ENCODE measurements at places on chromosomes 7 and 10.

GRCh38 chr10:48655411-48656240 is 29.0 kb upstream of the WDFY4 start:
- peak; percentile 68 for DNase-seq

DNA sequence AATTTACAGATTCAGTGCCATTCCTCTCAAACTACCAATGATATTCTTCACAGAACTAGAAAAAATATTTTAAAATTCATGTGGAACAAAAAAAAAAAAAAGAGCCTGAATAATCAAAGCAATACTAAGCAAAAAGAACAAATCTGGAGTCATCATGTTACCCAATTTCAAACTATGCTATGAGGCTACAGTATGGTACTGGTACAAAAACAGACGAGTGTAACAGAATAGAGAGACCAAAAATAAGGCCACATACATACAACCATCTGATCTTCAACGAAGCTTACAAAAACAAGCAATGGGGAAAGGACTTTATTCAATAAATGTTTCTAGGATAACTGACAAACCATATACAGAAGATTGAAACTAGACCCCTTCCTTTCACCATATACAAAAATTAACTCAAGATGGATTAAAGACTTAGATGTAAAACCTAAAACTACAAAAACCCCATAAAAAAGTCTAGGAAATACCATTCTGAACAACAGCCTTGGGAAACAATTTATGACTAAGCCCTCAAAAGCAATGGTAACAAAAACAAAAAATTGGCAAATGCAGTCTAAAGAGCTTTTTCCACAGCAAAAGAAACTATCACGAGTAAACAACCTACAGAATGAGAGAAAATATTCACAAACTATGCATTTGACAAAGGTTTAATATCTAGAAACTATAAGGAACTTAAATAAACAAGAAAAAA is 207.7 kb downstream of the PTN start:
- DNase-seq: peak; percentile 36

DNA sequence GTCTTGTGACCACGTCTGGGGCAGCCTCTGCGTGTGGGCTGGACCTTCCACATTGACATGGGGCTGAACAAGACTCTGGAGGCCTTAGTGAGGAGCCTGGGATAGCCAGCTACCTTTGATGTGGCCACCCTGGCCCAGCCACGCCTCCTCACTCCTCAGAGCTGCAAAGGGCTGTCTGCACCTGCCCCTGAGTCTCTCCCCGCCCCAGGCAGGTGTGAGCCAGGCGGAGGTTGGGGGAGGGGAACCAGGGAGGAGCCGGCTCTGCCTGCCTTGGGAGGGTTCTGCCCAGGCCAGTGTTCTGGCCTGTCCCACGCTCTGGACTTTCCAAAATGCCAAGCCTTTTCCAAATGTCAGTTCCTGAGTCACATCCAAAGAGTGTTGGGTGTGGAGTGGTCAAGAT is 72.2 kb downstream of the GTF2IRD1 start:
- no peak for DNase-seq

GRCh38 chr10:131930586-131931330 is 29.9 kb downstream of the PPP2R2D start:
- DNase-seq: no peak

DNA sequence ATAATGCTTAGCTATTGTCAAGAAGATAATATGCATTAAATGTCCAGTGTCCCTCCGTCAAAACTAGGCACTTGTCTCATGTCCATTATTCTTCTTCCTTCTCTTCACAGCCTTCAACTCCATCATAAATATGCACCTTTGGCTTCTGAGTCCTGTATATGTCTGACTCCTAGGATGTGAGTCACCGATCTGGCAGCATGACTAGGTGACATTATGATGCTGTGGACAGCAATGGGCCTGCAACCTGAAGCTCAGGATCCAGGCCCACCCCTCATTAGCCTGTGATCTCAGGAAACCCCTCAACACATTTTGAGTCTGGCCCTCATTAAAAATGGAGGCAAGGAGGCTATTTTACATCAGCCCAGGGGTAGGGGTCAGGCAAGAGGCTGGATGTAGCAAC is 362.5 kb upstream of the ZMIZ1 start:
- peak; percentile 11 for DNase-seq

DNA sequence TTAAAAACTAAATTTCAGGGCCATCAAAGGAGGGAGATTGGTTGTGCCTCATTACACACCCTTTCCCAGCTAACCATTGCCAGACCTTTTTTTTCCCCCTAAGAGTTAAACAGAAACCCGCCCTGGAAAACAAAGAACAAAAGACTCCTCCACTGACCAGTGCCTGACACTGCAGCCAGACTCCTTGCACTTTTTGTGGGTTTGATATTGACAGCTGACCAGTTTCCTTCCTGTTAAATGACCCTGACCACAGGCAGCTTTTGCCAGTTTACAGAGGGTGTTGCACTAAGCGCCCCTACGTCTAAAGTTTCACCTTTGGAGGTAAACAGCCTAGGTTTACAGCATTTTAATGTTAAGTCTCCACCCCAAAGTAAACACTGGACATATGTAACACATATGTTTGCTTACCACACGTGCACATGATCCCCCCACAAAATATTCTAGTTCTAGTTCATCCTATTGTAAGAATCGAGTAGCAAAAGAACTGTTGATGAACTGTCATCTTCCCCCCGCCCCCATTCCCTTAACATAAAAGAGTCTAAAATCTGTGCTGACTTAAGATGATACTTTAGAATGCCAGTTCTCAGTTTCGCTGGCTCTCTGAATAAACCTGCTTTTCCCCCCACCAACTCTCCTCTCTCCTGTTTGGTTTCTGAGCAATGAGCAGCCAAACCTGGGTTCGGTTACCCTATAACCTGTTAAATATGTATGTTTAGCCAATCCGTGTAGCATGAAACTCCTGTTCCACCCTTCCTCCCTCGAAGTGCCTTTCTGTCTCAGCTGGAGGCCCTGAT is 38.0 kb downstream of the FOXI2 start:
- DNase-seq: no peak

- DNase-seq: no peak
These were observed 40.9 kb downstream of the SHOC2 start for GRCh38 chr10:110960333-110960712.

- DNase-seq: peak; percentile 33
These were observed 637 bp downstream of the SAMD8 start for GRCh38 chr10:75111907-75112679.

- DNase-seq: no peak
These were observed 2.5 kb downstream of the PRSS2 start for GRCh38 chr7:142773230-142773629.

DNA sequence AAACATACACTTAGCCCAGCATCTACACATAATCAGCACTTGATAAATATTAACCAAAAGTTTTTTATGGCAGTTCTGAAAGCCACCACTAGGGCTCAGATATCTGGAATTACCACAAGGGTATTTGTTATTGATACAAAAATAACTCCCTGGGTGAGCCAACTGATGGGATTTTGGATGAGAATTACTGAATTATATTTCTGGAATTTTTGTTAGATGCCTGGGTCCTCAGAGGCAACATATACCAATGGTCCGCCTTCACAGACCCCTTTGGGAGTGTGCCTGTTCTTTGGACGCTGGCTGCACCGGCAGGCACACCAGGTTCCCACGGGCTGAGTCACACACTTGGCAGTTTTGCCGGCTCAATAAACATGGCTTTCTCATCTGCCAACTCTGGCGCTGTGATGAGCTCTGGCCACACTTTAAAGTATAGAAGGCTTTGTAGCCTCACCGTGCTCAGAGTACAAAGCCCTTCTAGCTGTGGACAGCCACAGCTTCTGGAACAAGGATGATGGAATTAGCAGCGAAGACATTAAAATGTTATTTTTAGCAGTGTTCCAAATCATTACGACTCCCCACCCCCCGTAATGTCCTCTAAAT is 24.5 kb upstream of the EEPD1 start:
- peak; percentile 86 for DNase-seq

GRCh38 chr7:134941952-134942351 is 44.4 kb upstream of the AGBL3 start:
- DNase-seq: no peak

DNA sequence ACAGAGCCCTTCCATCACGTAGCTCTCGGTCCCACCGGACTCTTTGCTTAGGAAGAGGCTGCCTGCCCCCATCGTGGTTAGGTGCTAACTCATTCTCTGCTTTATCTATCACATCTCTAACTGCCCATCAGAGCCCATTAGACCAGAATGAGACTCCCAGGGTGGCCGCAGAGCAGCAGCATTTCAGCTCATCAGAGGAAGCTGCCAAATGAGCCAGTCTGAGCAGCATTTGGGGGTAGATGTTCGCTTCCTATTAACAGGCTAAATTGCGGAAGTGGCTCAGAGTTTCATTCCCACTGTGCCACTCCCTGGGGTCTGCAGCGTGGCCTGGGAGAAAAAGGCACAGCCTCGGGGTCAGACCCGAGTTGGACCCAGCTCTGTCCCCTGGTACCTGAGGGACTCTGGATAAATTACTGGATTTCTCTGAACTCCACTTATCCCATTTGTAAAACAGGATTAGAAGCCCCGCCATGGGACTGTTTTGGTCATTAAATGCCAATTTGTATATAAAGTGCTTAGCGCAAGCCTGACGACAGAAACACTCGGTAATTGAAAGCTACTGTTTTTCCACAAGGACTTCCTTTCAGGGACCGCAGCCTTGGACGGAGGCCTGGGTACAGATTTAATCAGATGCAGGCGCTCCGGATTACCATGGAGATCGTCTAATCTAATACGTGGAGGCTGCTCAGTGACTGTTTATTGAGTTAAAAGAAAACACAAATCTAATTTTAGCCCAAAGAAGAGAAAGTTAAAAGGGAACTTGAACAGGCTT is 73.8 kb upstream of the PRLHR start:
- peak; percentile 79 for DNase-seq

DNA sequence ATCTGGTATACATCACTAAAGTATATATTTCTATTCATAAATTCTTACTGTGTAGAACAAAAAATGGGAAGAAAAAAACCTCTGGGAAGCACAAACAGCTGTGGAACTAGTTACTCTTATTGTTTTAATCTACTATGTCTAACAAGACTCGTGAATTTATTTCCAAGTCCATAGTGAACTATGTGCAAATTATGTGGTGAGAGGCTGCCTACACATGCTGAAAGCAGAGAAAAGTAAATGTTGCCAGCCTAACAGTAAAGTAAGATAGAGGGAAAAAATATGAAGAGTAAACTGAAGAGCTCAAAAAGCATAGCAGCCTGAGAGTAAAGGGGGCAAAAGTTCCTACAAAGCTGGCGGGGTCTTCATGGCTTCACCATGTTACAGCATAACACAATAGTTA is 3.0 kb downstream of the GDI2 start:
- no peak for DNase-seq

DNA sequence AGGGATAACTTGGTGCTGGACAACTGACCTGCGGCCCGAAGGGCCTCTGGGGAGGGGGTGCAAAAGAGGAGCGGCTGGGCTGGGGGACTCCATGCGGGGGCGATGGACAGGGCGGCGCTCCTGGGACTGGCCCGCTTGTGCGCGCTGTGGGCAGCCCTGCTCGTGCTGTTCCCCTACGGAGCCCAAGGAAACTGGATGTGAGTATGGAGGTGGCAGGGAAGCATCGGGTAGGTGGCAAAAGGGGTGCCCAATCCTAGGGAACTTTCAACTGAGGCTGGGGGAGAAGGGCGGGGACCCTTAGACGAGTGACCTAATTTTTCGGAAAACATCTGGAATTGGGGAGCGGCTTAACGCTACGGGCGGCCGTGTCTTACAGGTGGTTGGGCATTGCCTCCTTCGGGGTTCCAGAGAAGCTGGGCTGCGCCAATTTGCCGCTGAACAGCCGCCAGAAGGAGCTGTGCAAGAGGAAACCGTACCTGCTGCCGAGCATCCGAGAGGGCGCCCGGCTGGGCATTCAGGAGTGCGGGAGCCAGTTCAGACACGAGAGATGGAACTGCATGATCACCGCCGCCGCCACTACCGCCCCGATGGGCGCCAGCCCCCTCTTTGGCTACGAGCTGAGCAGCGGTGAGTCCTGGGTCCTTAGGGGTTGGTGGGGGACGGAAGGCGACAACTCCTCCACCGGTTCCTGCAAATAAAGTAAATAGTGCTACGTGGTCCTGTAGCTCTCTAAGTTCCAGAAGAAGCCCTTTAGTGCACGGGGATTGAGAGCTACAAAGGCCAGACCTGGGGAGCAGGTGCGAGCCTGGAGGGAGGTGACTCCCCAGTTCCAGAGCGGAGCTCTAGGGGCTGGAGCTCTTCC is 622 bp downstream of the WNT16 start:
- no peak for DNase-seq

DNA sequence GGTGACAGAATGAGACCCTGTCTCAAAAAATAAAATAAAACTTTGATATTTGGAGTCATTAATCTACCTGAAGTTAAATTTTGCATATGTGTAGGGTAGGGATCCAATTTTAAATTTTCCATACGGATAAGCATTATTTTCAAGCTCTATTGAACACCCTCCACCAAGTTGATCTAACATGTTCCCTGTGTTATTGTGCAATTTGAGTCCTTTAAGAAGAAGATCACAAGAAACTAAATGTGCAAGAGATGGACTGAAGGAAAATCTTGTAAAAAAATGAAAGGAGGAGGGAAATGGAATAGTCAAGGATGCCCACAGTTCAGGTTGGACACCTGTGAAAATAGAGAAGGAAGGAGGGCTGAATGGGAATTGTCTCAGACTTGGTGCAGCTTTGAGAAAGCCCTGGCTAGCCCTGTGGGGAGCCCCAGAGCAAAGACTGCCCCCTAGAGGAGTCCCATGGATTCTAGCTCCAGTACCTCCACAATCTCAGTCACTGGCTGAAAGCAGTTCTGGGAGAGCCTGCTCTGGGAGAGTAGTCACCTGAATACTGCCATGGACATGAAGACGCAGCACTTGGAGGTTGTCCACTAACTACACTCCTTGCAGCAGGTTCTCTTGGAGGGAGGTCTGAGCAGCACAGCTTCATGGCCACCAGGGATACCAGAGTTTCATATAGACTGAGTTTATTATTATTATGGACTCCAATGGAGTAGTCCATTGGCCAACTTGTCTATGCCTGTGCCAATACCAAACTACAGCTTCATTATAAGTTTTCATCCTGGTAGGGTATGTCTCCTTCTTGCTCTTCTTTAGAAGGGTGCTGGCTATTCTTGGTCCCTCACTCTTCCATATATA is 5.7 kb upstream of the TIAL1 start:
- DNase-seq: peak; percentile 25

DNA sequence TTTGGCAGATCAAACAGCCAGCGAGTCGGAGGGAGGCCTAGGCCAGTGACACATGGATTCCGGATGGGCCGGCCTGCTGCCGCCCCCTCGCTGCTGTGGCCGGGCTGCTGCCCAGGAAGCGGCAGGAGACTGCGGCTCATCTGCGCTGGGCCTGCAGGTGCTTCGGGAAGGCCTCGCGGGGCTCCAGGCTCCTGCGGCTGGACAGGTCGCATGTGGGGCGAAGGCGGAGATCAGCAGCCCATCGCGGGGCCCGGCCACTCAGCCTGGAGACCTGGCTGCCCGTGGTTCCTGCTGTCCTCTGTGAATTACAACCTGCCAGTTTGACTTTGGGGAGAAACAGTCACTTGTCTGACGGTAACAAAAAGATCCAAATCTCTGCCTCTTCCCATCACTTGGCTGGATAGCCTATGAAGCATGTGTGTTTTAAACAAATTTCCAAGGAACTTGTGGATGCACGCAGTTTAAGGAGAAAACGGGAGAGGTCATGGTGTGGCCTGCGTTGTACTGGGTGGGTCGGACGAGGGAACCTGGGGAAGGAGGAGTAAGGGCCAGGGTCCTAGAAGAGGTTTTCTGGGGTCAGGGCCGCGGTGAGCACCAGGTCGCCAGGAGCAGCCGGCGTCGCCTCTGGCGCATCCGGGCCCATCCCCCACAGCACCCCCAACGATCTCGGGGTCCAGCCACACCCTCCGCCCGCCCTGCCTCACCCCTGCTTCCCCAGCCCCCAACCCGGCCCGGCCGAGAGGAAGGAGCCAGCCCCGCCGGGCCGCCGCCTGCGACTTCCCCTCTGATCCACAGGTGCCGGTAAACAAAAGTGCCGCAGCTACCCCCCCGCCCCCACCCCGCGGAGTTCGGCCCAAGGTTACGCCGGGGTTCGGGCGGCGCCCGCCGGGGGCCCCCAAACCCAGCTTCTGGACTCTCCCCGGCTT is 1.6 kb downstream of the SPOCK2 start:
- DNase-seq: no peak

Data from HFFc6 (cell line).